ENCODE measurements at places on chromosomes 11 and 22.

DNA sequence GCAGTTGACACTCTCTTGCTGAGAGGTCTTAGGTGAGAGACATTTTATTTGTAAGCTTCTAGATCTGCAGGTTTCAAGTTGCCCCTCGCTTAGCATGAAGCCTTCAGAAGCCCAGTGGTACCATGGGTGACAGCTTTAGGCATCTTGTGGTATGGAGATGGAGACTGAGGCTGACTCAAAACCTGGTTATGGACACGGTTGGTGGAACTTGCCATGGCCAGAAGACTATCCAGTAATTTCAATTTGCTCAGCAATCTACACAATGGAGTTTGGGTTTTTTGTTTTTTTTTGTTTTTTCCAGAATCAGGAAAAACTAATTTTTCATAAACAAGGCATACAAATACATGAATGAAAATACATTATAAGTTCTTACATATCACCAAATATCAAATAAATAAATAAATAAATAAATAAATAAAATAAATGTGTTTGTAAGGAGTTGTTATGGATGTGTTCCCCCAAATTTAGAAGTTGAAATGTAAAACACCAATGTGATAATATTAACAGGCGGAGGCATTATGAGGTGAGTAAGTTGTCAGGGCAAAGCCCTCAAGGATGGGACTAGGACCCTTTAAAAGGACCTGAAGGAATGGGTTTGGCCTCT, 22.6 kb downstream of the ETS1 start:
- no peak for DNase-seq

DNA sequence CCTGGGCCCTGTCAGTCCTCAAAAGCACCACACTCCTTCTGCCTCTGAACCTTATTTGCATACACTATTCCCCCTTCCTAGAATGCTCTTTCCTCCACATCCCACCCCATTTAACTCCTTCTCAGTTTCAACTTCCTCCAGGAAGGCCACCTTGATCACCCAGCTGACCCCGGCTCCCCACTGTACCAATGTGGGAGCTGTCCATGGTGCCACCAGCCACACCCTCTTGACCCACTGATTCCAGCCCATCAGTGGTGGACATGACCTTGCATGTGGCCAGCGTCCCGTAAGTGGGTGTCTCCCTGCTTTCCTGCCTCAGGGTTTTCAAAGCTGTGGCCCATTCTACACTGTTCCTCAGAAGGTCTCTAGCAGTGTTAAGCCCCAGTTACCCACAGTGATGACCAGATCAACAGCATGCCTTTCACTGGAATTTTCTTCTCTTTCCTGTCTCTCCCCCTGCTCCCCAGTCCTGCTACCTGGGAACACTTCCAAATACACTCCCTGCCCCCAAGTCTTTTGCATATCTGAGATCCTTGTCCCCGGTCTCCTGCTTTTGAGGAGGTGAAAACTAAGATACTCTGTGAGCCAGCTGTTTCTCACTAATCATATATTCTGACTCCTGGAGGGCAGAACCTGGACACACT, 346.6 kb downstream of the MN1 start:
- DNase-seq: no peak

- DNase-seq: no peak
These were observed 28.0 kb downstream of the TOLLIP start for GRCh38 chr11:1281326-1281973.

DNA sequence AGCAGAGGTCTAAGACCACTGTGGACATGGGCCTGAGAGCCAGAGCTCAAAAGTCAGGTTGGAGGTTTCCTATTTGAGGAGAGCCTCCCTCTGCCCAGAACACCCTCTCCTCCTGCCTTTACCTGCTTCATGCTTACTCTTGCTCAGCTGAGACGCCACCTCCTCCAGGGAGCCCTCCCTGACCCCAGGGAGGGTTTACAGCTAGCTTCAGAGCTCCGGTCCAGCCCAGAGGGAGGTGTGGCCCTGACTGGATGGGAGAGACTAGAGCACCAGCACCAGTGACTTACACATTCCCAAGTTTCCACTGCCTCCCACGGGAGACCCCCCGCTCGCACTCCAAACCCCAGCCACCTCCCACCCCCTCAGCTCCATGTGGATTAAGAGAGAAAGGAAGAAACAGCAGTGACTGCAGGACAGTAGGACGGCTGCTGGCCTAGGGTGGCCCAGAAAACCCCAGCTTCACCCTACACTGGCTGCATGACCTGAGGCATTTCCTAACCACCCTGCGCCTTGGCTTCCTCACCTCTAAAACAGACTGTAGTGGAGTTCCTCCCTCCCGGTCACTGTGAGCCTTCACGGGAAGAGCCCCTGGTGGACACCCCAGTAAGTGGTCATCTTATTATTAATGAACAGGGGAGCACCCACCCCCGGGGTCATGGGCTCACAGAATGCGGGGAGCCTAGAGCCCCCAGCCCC, 24.5 kb upstream of the PDGFB start:
- DNase-seq: no peak

DNA sequence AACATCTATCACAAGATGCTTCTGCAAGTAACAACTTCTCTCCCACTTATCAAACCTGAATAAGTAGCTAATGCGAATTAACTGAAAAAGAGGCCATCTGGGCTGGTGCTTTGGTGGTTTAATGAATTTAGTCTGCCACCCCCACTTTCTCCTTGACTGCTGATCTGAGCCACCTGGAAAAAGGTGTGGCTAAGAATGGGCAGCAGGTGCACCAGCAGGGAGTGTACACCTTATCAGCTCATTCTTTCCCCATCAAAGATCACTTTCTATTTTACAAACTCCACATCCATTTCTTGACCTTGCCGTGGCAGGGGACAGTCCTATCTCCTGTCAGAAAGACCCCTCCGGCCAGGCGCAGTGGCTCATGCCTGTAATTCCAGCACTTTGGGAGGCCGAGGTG, 6.5 kb downstream of the RFPL3 start:
- DNase-seq: no peak

DNA sequence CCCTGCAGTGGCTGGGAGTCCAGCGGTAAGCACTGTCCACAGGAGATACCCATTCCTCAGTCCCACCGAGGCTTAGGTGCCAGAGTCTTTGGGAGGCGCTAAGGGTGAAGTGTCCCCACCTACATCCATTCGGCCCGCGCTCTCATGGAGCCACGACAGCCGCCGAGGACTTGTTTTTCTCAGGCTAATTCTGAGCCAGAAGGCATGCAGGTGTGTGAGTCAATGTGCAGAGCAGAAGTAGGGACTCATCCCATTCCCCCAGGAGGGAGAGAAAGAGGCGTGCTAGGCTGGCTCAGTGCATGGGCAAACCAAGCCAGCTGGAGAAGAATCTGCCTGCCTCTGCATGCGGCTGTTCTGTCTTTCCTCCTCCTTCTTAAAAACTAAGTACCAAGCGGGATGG, 46.6 kb downstream of the KCNC1 start:
- no peak for DNase-seq

DNA sequence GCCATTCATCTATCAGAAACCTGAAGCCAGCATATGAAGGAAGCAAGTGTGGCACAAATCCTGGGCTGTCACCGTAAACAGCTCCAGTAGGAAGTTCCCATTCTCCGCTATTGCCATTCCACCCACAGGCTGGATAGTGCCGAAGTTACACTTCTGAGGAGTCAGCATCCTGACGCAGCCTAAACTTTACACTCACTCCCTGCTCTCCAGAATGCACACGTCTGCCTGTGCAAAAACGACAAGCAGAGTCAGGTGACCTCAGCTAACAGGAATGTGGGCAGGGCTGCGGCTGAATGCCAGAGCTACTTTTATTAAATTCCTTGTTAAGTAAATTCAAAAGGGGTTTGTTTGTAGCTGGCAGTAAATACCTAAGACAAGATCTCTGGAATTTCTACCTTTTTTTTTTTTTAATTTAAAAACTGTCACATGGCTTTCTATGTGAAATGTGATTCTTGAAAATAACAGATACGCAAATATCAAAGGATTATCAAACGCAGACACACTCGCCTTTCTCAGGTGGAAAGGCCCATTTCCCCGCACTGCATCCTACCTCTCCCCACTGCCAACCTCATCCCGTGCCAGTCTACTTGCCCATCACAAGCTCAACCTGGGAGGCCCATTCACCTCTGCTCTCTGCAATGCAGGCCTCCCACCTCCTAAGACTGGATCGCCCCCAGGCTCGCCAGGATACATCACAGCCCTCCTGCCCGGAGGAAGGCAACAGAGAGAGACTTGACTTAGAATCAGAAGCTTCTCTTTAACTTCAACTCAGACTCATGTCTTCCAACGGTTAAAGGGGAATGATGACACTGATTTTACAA, 33.5 kb downstream of the NFRKB start:
- DNase-seq: no peak

DNA sequence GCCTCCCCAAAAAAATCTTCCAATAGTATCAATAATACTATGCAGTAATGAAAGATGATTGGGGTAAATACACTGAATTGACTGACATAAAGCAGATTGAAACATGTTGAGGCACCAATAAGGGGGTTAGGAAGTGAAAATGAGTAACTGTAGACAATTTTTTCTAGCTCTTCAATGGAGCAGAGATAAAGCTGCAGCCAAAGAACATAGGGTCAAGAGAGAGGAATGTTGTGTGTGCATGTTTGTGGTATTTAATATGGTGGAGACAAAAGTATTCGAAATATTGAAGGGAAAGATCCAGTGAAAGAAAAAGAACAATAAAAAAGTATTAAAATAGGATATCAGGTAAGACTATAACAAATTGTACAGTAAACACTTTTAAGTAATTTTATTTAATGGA, 450.0 kb upstream of the CCDC179 start:
- DNase-seq: no peak

- no peak for DNase-seq
These were observed 2.4 kb downstream of the MUC15 start for GRCh38 chr11:26569646-26570045.

- no peak for DNase-seq
These were observed 242.4 kb downstream of the FAM76B start for GRCh38 chr11:95547186-95547585.

DNA sequence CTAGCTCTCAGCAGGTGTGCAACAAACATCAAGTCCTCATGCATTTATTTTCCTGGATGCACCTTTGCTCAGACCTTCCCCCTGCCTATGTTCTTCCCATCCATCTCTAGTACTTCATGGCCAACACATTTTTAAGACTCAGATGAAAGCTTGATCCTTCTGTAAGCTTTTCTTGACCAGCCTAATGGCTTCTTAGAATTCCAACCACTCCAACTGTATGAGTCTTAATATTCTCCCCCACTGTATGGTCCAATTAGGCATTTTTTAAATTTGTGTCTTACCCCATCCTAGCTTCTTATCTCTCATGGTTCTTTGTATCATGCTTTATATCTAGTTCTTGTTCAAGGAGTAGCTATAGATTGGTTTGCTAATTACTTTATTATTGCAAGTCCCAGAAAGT, 44.8 kb downstream of the TENM4 start:
- no peak for DNase-seq

Data from T-helper 1 cell (primary cell).